ENCODE measurements at places on chromosomes 6 and 20.

DNA sequence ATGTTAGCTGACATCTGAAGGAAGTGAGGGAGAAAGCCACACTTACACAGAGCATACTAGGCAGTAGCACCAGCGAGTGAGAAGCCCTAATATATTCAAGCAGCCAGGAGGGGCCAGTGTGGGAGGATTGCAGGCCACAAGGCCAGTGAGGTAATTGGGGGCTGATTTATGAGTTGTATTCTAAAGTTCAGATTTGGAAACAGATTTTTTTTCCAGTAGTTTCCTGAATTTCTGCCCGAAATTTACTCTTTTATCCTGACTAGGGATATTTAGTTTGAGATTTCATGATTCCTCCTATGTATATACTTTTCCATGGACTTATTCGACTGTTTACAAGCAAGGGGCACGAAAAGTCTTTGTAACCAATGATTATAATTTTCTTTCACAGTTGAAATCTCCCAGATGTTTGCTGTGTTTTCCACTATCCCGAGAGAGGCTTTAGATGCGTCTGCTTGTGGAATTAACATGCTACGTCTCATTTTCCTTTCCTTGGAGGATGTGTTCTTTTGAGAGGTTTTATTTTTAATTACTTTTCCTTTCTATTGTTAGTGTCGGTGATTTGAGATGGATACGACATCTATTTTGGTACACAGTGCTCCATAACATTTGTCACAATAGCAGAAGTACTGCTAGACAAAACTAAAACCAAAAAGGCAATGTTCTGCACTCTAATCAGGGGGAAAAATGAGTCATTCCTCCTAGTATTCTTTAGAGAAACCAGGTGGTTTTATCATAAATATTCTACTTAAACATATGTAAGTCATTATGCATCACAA, 356.3 kb upstream of the HSF2 start:
- no peak for DNase-seq

DNA sequence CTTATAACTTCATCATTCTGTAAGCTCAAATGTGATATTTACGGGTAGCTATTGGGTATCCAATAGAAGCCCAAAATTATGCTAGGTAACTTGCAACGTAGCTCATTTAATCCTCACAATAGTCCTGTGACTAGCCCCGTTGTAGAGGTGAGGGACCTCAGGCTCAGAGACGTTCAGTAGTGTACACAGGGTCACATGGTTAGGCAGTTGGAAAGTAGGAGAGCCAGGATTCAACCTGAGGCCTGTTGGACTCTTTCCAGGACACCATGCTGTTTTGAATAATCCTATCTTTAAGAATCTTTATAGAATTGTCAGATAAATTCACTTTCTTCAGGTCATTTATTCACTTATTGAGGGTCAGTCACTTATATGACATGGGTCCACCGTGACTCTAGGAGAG, 9.2 kb upstream of the ELOVL2 start:
- DNase-seq, result no peak

- no peak for DNase-seq
Measured at GRCh38 chr6:129801909-129802308, 59.2 kb downstream of the TMEM244 start.

DNA sequence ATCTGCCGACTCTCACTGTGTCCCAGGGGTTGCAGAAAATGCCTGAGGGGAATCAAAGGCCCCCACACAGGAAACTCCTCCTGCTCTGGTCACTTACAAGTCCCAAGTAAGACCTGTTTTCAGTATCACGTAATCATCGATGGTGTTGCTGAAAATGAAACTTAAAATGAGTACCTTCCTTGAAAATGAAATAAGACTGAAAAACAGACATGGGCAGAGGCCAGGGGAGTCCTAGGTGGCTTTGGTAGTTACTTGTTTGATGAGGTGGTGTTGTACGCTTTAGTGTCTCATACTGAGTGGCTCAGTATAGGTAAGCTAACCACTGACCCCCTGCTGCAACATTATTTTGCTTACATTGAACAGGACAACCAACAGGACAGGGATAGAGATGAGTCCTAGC, 43.0 kb upstream of the SYNCRIP start:
- DNase-seq, result no peak

DNA sequence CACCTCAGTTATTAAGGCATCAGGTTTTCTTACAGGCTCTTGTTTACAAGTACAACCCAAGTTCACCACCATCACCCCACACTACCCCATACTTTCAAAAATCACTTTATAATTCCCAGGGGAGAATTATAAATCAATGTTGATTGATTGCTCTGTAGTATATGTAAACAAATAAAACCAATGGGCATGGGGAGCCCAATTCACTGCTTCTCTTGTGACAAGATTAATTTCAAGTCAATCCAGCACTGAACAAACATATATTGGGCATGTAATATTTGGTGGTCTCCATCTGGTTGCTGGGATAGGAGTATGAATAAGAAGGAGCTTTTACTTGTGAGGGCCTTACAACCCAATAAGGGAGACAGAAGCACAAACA, 95.8 kb downstream of the CLVS2 start:
- DNase-seq, result no peak

GRCh38 chr20:25476106-25477013, 68.9 kb downstream of the GINS1 start:
- DNase-seq, result no peak
